ENCODE measurements at places on chromosomes 12 and 14. TPM values are rescaled to one million over a fixed set of nuclear protein-coding genes. Genes with fewer than 3 reads are reported as not detected.

DNA sequence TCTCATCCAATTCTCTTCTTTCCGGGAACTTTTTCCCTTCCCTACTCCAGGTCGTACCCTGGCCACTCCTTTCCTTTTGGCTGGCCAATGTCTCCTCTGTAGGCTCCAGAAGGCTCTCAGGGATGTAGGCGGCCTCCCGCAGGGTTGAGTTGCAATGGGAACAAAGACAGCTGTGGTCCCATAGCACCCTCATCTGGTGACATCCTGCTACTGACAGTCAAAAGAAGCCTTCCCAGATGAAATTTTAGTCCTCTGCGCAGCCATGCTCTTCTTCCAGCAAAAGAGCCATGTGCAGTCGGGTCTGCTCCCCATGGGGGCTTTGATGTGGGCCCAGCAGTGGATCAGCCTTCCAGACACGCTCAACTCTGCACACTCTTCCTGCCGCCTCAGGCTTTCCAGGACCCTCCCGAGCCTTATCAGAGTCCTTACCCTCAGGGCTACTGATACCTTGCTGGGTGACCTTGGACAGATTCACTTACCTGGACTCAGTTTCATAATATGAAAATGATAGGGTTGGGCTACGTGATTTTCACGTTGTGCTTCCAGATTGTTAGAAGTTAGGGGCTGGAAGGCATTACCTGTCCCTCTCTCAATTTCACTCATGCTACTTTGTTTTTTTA lies 5.5 kb upstream of the CELA1 start:
- DNase-seq, result no peak

- DNase-seq, result no peak
Observed at GRCh38 chr12:93777254-93777653, 100.1 kb downstream of the CRADD start.

- DNase-seq, result no peak
Observed at GRCh38 chr14:28952666-28953065, 186.1 kb downstream of the FOXG1 start.

- DNase-seq, result no peak
Observed at GRCh38 chr12:22969521-22969920, 344.6 kb downstream of the ETNK1 start.

- no peak for DNase-seq
Observed at GRCh38 chr14:53401646-53402045, 248.5 kb upstream of the DDHD1 start.

GRCh38 chr12:99170037-99170436 lies 477.5 kb upstream of the GARIN6 start:
- no peak for DNase-seq

The CCDC197 gene
- not detected for total RNA-seq

The ASIC1 gene
- 0.39 TPM for total RNA-seq

Data from aorta (tissue), 5 donors.